ENCODE measurements at places on chromosomes 6 and 20. TPM values are rescaled to one million over a fixed set of nuclear protein-coding genes. Genes with fewer than 3 reads are reported as not detected.
A peak's percentile ranks its signal among the peaks of the same experiment; 100 is the strongest.

TNXB gene
- total RNA-seq = 1.8 TPM

GRCh38 chr6:103721923-103722322, 1137.8 kb downstream of the HACE1 start:
- no peak for DNase-seq
- no peak overlapping the region for H3K4me3 ChIP-seq
- H3K27me3 ChIP-seq = no peaks in the 10 kb centered on the region
- H3K27ac ChIP-seq = no peak overlapping the region
- no peaks in the 10 kb centered on the region for H3K4me1 ChIP-seq
- no peaks in the 10 kb centered on the region for H3K36me3 ChIP-seq

- H3K4me1 ChIP-seq = no peaks in the 10 kb centered on the region
- DNase-seq = peak; percentile 24
- H3K27ac ChIP-seq = no peak overlapping the region
- H3K27me3 ChIP-seq = no peaks in the 10 kb centered on the region
- peaks cover 76% of the 10 kb centered on the region for H3K36me3 ChIP-seq
- H3K4me3 ChIP-seq = no peak overlapping the region
These were observed 10.1 kb downstream of the CD164 start for GRCh38 chr6:109372130-109372529.

DNA sequence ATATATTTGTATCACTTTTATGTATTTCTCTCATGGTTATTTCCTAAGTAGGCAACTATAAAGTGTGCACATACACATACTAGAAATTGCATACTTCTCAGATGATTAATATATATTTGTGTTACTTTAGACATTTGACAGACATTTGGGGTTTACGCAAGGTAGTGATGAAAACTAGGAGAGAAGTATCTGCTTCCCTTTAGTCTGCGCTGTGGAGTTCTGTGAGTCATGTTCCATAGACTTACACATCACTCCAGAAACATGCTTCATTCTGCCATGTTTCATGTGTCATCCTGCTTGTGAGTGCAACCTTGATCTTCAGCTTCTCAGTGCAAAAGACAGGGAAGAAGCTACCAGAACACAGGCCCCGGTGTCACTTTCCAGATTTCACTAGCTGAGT, 200.7 kb upstream of the BMP2 start:
- H3K36me3 ChIP-seq = no peaks in the 10 kb centered on the region
- peak overlapping the region; percentile 60 for H3K27ac ChIP-seq
- no peaks in the 10 kb centered on the region for H3K27me3 ChIP-seq
- DNase-seq = peak; percentile 91
- peaks cover 21% of the 10 kb centered on the region for H3K4me1 ChIP-seq
- no peak overlapping the region for H3K4me3 ChIP-seq

DNA sequence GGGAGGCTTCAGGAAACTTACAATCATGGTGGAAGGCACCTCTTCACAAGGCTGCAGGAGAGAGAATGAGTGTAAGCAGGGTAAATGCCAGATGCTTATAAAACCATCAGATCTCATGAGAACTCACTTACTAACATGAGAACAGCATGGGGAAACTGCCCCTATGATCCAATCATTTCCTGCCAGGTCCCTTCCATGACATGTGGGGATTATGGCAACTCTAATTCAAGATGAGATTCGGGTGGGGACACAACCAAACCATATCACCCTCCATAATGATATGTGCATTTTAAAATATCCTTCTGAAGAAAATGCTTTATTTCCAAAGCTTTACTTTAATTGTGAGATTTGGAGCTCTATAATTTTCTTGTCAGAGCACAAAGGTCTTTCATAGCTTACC, 154.1 kb upstream of the CENPW start:
- peaks cover 9% of the 10 kb centered on the region for H3K4me1 ChIP-seq
- no peak for DNase-seq
- no peak overlapping the region for H3K27ac ChIP-seq

GRCh38 chr6:105109955-105110895, 69.6 kb downstream of the POPDC3 start:
- no peaks in the 10 kb centered on the region for H3K27me3 ChIP-seq
- no peaks in the 10 kb centered on the region for H3K36me3 ChIP-seq
- no peaks in the 10 kb centered on the region for H3K4me1 ChIP-seq
- no peak overlapping the region for H3K4me3 ChIP-seq

- H3K27me3 ChIP-seq = no peaks in the 10 kb centered on the region
- no peak overlapping the region for H3K27ac ChIP-seq
- H3K36me3 ChIP-seq = no peaks in the 10 kb centered on the region
- DNase-seq = no peak
- no peaks in the 10 kb centered on the region for H3K4me1 ChIP-seq
- H3K4me3 ChIP-seq = no peak overlapping the region
These were observed 181.2 kb downstream of the ADGRG6 start for GRCh38 chr6:142482974-142483373.

- no peak for DNase-seq
- H3K4me1 ChIP-seq = no peaks in the 10 kb centered on the region
- no peaks in the 10 kb centered on the region for H3K36me3 ChIP-seq
- H3K27ac ChIP-seq = no peak overlapping the region
- no peaks in the 10 kb centered on the region for H3K27me3 ChIP-seq
These were observed 699.9 kb downstream of the FRK start for GRCh38 chr6:115360602-115361325.

GSTA3 gene
- not detected for total RNA-seq

SLC24A3 gene
- total RNA-seq = 0.79 TPM

DNA sequence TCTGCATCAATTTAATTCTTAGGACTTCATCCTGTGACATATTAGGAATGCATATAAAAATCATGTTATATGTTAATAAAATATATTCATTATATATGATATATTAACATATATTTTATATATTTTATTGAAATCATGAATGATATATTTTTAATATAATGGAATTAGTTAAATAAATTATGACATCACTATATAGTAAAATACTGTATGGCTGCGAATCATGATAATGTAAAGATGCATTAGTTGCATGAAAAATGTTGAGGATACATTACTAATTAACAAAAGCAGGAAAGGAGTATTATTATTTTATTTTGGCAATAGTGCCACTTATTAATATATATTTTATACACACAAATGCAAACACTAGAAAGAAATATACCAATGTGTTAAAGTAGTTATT, 8.4 kb upstream of the RNF217 start:
- H3K27ac ChIP-seq = no peak overlapping the region
- no peaks in the 10 kb centered on the region for H3K27me3 ChIP-seq
- no peak overlapping the region for H3K4me3 ChIP-seq
- no peak for DNase-seq
- peaks cover 8% of the 10 kb centered on the region for H3K4me1 ChIP-seq

DNA sequence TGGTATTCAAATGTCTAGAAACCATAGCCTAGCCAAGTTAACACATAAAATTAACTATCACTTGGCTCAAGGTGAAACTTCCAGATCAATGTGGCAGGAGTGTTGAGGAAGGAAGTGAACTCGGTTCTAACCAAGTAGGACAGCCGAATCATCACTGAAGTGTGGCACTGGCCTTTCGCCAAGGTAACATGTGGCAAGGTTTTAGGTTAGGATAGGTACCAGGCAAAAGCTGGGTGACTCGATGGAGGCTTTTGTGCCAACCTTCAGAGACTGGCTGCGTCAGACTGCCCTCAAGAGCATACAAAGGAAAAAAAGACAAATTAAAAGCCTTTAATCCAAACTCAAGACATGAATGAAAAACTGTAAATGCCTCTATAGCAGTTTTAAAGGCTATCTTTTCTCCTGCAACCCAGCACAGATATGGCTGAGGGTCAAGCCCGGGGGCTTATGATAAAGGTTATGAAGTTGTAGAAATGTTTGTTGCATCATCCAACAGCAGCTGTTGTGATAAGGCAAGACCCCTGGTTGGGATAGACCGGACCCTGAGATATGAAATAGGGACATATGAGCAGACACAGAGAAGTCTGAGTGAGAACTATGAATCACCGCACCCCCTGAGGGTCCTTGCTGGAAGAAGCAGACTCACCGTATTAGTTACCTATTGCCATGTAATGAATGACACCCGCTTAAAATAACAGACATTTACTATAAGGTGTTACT, 11.9 kb downstream of the PSMB9 start:
- H3K4me1 ChIP-seq = no peaks in the 10 kb centered on the region
- no peaks in the 10 kb centered on the region for H3K36me3 ChIP-seq
- H3K27ac ChIP-seq = no peak overlapping the region
- peaks cover 30% of the 10 kb centered on the region for H3K27me3 ChIP-seq
- no peak overlapping the region for H3K4me3 ChIP-seq

DNA sequence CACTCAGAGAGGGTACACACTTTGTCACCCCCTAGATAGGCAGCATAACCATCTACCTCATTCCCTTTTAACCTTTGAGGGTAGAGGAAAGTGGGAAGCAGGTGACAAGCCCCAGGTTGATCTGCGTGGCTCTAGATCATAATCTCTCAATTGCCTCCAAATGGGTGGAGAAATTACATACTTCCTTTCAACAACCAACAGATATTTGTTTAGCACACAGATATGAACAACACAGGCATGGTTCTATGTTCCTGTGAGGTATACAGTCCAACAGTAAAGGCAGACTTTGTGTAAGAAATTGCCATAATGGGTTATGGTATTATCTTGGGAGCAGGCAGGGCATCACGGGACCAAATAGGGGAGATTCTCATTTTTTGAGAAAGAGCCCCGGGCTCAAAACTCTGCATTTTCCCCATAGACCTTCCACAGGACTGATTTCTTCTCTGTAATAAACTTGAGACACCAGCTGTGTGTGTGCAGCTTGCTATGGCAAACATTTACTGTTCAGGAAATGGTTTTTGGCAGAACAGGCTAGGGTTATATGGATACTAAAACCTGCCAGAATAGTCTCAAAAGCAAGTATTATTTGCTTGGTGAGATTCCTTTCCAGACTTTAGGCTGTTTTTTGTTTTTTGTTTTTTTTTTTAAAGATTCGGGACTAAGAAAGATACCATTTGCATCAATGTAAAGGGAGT, 126.2 kb downstream of the CD164 start:
- H3K4me1 ChIP-seq = peaks cover 8% of the 10 kb centered on the region
- no peak overlapping the region for H3K4me3 ChIP-seq
- H3K27ac ChIP-seq = no peak overlapping the region
- DNase-seq = no peak

GRCh38 chr20:10625641-10626040, 48.2 kb downstream of the JAG1 start:
- no peak for DNase-seq
- no peak overlapping the region for H3K4me3 ChIP-seq
- no peaks in the 10 kb centered on the region for H3K27me3 ChIP-seq
